Activated naive CD4-positive, alpha-beta T cell (primary cell): ENCODE measurements at places on chromosomes 13 and 19.

- DNase-seq: no peak
Observed at GRCh38 chr13:49443357-49443703, 534 bp downstream of the CAB39L start.

DNA sequence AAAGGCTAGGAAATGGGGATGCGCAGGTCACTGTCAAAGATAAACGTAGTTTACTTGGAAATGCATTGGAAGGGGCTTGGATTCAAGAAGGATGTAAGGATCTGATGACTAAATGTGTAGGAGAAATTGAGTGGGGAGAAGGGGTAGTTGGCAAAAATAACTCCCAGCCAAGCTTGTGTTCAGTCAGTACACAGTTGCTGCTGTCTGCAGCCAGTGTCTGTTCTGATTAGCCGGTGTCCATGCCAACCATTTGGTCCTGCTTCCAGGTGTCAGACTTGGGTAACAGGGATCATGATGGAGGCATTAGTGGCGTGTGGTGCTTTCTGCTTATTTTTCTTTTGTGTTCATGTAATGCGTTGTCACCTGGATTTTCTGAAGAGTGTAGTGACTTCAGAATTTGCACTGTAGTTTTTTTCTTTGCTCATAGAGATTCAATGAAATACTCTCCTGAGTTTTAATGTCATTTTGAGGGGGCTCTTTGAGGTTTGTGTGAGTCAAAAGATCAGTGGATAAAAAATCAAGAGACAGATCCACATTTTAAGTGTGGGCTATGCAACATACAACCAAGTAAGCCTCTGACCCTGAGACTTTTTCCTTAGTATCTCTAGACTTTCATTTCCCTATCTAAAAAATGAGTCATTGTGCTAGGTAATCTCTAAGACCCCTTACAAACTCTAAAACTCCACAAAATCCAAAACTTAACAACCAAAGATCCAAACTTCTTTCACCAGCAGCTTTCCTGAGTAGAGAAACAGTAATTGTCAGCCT is 103.9 kb downstream of the WDFY2 start:
- DNase-seq: no peak

- no peak for DNase-seq
Observed at GRCh38 chr13:92390217-92390616, 836.4 kb upstream of the GPC6 start.

DNA sequence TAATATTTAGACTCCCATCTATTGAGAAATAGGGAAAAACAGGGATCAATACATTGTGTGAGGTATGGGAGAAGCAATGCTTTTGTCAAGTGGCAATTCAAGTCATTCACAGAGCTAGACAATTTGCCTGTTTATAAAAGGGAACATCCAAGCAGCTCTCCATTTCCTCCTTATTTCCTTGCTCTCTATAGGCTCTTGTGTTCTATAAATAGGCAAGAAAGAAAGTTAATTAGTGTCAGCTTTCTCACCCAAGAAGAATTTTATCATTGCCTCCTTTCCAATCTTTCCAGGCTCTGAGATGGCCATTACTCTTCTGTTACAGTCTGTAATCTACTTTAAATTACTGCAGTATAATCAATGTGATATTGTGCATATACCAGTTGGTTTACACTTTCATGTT is 199.9 kb downstream of the LHFPL6 start:
- DNase-seq: no peak

- no peak for DNase-seq
Observed at GRCh38 chr19:32246006-32246405, 99.4 kb upstream of the ZNF507 start.

GRCh38 chr13:51826606-51827005 is 18.4 kb downstream of the TMEM272 start:
- DNase-seq: no peak

- no peak for DNase-seq
Observed at GRCh38 chr19:45171211-45171623, 6.8 kb downstream of the TRAPPC6A start.

DNA sequence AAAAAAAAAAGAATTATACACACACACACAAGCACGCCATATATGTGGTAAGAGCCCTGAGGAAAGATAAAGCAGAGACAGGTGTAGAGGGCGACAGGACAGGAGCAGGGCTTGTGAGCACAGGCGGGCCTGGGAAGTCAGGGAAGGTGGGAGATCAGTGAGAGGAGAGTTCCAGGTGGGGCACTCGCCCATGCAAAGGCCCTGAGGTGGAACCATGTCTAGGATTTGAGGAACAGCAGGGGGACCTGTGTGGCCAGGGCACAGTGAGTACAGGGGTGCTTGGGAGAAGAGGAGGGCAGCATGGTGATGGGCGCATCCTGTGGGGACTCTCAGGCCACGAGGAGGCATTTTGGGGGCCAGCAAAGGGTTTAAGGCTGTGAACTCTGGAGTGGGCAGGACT is 32.5 kb upstream of the NCCRP1 start:
- DNase-seq: no peak

- DNase-seq: no peak
Observed at GRCh38 chr13:31814536-31814935, 75.2 kb downstream of the RXFP2 start.
